ENCODE measurements at places on chromosomes 3 and 15. TPM values are rescaled to one million over a fixed set of nuclear protein-coding genes. Genes with fewer than 3 reads are reported as not detected.

EFCAB12 gene
- polyA plus RNA-seq: not detected

GPR160 gene
- 61.2 TPM for polyA plus RNA-seq

CASR gene
- not detected for polyA plus RNA-seq

PPP1R14D gene
- polyA plus RNA-seq: not detected

CPNE9 gene
- polyA plus RNA-seq: not detected

NR2E3 gene
- polyA plus RNA-seq: not detected

KCNAB1 gene
- 0.05 TPM for polyA plus RNA-seq

DNA sequence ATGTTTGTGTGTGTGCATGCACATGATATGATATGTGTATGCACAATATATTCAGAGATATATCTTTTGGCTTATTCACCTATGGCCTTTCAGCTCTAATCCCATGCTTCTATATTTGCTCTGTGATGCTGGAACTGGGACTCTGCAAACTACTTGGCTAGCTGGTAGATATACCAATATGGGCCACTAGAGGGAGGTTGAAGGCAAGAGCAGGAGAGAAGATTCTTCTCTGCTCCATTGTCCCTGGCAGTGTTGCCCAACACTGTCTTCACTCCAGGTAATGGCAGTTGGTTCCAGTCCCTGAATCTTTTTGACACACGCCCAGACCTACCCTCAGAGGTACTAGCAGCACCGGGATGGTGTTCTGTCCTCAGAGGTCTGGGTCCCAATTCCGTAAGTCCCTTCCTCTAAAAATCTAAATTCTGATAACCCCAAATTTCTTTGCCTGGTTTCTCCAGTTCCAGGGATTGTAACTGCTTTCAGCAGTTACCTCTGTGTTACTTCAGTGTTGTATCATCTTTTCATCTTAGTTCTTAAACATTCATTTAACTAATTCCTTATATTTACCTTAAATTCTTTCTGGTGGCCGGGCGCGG is 44.7 kb downstream of the GTPBP8 start:
- peak; percentile 41 for DNase-seq
- H3K36me3 ChIP-seq: no peaks in the 10 kb centered on the region
- H3K27me3 ChIP-seq: no peaks in the 10 kb centered on the region
- no peak overlapping the region for H3K4me3 ChIP-seq
- no peaks in the 10 kb centered on the region for H3K4me1 ChIP-seq

- H3K27ac ChIP-seq: peak overlapping the region; percentile 67
- DNase-seq: no peak
- no peak overlapping the region for H3K4me3 ChIP-seq
- peaks cover 41% of the 10 kb centered on the region for H3K36me3 ChIP-seq
These were observed 11.6 kb downstream of the ZBTB11 start for GRCh38 chr3:101665357-101665756.

DNA sequence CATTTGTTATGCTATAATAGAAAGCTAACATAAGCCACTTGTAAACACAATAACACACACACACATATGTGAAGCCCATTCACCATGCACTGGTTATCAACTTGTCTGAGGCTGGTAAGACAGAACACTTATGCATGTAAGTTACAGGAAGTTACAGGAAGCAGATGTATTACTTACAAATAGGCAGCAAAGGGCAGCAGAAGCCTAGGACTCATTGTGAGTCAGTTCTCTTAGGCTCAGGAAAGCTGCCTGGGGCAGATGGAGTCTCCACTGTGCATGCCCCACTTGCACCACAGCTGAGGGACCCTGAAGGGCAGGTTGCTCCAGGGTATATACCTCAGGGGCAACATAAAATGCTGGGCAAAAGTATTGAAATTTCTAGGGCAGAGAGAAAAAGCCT is 748.8 kb upstream of the CCDC54 start:
- H3K36me3 ChIP-seq: peaks cover 12% of the 10 kb centered on the region
- H3K4me1 ChIP-seq: peaks cover 8% of the 10 kb centered on the region
- no peak for DNase-seq
- no peak overlapping the region for H3K27ac ChIP-seq
- no peaks in the 10 kb centered on the region for H3K27me3 ChIP-seq
- no peak overlapping the region for H3K4me3 ChIP-seq

DNA sequence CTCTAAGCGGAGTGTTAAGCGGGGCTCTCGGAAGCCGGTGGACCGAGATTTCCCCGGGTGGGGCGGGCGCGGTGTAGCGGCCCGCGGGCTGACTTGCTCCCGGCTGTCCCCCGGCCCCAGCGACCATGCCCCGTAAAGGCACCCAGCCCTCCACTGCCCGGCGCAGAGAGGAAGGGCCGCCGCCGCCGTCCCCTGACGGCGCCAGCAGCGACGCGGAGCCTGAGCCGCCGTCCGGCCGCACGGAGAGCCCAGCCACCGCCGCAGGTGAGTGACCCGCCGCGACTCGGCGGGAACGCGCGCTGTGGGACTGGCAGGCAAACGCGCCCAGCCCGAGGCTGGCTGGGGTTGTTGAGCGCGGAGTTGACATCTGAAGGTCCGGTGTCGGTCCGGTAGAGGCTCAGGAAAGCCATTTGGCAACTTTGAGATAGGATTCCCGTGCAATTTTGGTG is 1.3 kb downstream of the SMC4 start:
- H3K36me3 ChIP-seq: peaks cover 10% of the 10 kb centered on the region
- H3K4me1 ChIP-seq: peaks cover 38% of the 10 kb centered on the region
- peak overlapping the region; percentile 95 for H3K4me3 ChIP-seq
- H3K27ac ChIP-seq: peak overlapping the region; percentile 99
- peak; percentile 23 for DNase-seq

DNA sequence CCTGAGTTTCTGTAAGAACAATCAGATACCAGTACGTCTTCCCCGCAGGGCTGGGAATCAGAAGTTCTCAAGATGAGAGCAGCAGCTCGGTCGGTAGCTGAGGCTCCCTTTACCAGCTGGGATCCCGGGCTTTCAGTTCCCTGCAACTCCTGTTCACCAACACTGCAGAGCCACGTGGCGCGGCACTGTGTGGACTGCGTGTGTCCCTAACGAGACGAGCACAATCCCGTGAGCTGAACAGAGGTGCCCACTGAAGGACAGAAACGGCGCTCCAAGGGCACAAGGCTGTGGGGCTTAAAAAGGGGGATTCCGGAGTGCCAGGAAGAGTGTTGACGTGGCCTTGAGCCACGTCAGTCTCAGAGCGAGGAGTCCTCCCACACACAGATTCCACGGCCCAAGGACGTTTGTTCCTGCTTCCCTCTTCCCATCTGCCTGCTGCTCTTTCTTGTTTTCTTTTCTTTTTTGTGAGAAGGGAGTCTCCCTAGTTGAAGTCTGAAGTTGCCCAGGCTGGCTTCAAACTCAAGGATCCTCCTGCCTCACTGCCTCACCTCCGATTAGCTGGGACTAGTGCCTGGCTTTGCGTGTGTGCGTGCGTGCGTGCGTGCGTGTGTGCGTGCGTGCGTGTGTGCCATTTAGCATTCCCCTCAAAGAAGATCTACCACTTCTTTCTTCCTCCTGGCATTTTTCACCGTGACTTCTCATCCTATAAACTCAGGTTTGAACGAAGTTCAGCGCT is 37.1 kb upstream of the RPL35A start:
- H3K4me3 ChIP-seq: no peak overlapping the region
- H3K36me3 ChIP-seq: no peaks in the 10 kb centered on the region
- no peaks in the 10 kb centered on the region for H3K4me1 ChIP-seq
- H3K27me3 ChIP-seq: no peaks in the 10 kb centered on the region

DNA sequence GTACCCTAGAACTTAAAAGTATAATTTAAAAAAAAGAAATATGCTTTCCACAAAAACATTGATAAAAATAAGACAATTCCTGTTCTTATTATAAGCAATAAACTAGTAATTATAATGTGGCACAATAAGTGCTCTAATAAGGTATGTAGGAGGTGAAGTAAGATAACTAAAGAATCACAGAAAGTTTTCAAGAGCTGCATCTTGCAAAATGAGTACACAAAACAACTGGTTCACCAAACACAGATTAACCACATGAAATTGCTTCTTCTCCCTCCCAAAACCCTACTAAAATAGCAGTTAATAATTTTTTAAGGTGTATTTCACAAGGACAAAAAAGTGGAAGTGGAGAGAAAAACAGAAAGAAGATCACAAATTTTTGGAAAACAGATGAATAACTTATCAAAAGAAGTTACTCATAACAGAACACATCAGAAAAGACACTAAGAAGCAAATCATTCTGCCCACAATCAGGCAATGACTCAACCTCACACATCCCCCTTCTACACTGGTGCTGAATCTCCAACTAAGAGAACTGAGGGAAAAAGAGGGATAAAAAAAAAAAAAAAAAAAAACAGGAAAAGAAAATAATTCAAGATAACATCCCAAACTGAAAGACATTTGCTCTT is 64.2 kb downstream of the TBC1D5 start:
- no peak overlapping the region for H3K27ac ChIP-seq
- H3K4me3 ChIP-seq: no peak overlapping the region
- no peaks in the 10 kb centered on the region for H3K36me3 ChIP-seq
- no peak for DNase-seq

GRCh38 chr3:99850608-99851007 is 32.9 kb downstream of the CMSS1 start:
- H3K4me3 ChIP-seq: no peak overlapping the region
- H3K4me1 ChIP-seq: peaks cover 8% of the 10 kb centered on the region
- H3K27me3 ChIP-seq: no peaks in the 10 kb centered on the region

- no peak overlapping the region for H3K27ac ChIP-seq
- peaks cover 12% of the 10 kb centered on the region for H3K27me3 ChIP-seq
- H3K4me3 ChIP-seq: no peak overlapping the region
These were observed 89.2 kb downstream of the TMEM108 start for GRCh38 chr3:133127381-133127780.

GRCh38 chr3:32374788-32375595 is 16.7 kb upstream of the CMTM7 start:
- H3K4me3 ChIP-seq: no peak overlapping the region
- H3K36me3 ChIP-seq: no peaks in the 10 kb centered on the region
- H3K27me3 ChIP-seq: no peaks in the 10 kb centered on the region
- DNase-seq: peak; percentile 73

GRCh38 chr15:92839696-92840095 is 60.4 kb upstream of the CHD2 start:
- DNase-seq: no peak
- H3K27ac ChIP-seq: peak overlapping the region; percentile 27
- H3K36me3 ChIP-seq: no peaks in the 10 kb centered on the region
- H3K4me3 ChIP-seq: peak overlapping the region; percentile 47
- H3K27me3 ChIP-seq: no peaks in the 10 kb centered on the region
- peaks cover 49% of the 10 kb centered on the region for H3K4me1 ChIP-seq

- H3K4me1 ChIP-seq: no peaks in the 10 kb centered on the region
- DNase-seq: no peak
- H3K27me3 ChIP-seq: no peaks in the 10 kb centered on the region
These were observed 48.4 kb downstream of the DTWD1 start for GRCh38 chr15:49669288-49669687.

GRCh38 chr3:156769721-156770654 is 56.2 kb upstream of the LEKR1 start:
- no peaks in the 10 kb centered on the region for H3K27me3 ChIP-seq
- no peak for DNase-seq
- no peak overlapping the region for H3K27ac ChIP-seq
- no peaks in the 10 kb centered on the region for H3K4me1 ChIP-seq
- H3K4me3 ChIP-seq: no peak overlapping the region

GRCh38 chr3:150063237-150063636 is 92.5 kb upstream of the PFN2 start:
- no peak for DNase-seq
- no peak overlapping the region for H3K27ac ChIP-seq
- H3K4me1 ChIP-seq: no peaks in the 10 kb centered on the region

DNA sequence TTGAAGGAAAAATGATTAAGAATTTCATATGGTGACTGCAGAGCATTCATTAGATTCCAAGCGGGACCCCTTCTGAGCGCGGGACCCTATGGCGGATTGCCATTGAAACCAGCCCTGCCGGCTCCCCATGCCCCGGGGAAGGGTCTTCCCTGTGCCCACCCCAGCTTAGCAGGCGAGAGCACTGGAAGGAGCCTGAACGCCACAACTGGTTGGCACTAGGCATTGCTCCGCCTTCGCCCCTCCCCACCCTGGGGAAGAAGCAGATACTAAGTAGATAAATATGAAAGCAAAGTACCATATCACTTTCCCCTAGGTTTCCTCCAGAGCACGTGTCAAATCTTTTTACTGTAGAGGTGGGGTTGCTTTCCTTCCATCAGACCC is 70.7 kb downstream of the CYP19A1 start:
- no peak for DNase-seq
- H3K27me3 ChIP-seq: peaks cover 15% of the 10 kb centered on the region
- H3K36me3 ChIP-seq: no peaks in the 10 kb centered on the region
- peaks cover 9% of the 10 kb centered on the region for H3K4me1 ChIP-seq
- H3K27ac ChIP-seq: no peak overlapping the region

DNA sequence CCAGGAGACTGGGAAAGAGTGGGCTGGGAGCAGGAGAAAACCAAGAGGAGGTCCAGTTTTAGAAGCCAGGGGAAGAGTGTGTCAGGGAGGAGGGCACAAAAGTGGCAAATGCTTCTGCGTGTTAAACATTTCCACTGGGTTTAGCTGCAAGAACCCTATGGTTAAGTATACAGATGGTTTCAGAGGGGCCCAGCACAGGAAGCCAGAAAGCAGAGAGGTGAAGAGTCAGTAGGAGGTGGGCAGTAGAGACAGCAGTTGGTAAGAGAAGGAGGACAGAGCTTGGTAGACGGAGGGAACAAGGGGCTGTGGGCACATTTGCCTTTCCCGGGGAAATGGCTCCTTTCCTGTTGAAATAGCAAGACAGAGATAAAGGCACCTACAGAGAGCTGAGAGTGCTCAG is 133.8 kb downstream of the EPHB1 start:
- no peaks in the 10 kb centered on the region for H3K36me3 ChIP-seq
- no peak overlapping the region for H3K4me3 ChIP-seq
- H3K27me3 ChIP-seq: peaks cover 4% of the 10 kb centered on the region
- no peaks in the 10 kb centered on the region for H3K4me1 ChIP-seq
- no peak for DNase-seq

DNA sequence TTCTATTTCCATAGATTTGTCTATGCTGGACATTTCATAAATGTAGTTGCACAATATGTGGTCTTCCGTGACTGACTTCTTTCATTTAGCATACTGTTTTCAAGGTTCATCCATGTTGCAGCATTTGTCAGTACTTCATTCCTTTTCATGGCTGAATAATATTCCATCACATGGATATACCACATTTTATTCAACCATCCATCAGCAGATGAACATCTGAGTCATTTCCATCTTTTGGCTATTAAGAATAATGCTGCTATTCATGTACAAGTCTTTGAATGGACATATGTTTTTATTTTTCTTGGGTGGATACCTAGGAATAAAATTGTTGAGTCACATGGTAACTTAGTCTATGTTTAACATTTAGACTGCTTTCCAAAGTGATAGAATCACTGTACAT is 99.3 kb upstream of the RAD18 start:
- peaks cover 4% of the 10 kb centered on the region for H3K27me3 ChIP-seq
- H3K4me3 ChIP-seq: no peak overlapping the region
- H3K4me1 ChIP-seq: no peaks in the 10 kb centered on the region
- no peaks in the 10 kb centered on the region for H3K36me3 ChIP-seq
- DNase-seq: no peak
- H3K27ac ChIP-seq: no peak overlapping the region

DNA sequence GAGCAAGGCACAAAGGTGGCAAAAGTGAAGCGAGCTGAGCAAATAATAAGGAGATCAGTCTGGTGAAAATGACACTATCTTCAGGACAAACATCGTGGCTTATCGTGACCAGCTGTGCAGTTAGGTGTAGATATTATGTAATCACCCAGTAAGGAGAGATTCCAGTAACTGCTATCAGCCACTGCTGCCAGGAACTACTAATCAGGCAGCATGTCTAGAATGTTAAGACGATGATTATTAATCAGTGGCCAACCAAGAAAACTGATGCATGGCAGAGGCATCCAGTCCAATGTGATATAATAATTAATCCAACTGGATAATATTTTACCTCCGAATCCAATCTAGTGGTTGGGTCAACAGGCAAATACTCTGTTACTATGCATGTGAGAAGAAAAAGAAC is 252.7 kb upstream of the ZPLD1 start:
- no peak overlapping the region for H3K4me3 ChIP-seq
- no peak for DNase-seq
- H3K27me3 ChIP-seq: no peaks in the 10 kb centered on the region
- H3K36me3 ChIP-seq: no peaks in the 10 kb centered on the region

Data from naive B cell (primary cell).